Retinal pigment epithelial cell (primary cell): ENCODE measurements at places on chromosomes 2 and 18.

GRCh38 chr2:41321351-41321750 lies 726.5 kb upstream of the PKDCC start:
- no peak for DNase-seq

GRCh38 chr2:184256611-184257010 lies 341.7 kb upstream of the ZNF804A start:
- DNase-seq = peak; percentile 76

DNA sequence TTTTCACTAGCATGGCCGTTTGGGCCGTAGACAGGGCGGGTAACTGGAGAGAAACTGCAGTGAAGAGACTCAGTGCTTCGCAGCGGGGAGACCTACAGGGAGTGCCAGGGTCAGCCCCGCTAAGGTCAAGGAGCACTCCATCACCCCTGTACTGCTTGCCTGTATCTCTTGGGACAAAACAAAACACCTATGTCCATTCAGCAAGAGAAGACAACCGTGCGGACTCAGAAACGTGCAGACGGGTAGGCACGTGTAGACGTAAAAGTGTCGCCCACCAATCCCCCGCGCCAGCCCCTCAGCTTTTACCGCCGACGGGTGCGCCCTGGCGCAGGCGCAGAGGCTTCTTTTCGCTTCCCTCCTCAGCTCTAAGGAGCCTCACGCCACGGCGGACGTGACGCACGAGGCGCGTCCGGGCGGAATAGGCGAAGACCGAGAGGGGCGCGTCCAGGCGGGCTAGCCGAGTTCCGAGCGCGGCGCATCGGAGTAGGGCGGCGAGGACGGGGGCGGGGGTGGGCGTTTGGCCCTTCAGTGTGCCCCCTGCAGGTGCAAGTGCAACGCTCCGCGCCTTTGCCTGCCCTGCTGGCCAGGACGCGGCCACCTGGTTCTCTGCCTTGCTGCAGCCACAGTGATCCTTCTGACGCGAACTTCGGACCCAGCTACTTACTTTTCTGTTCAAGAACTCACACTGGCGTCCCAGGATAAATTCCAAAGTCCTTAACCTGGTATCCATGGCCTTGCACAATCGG lies 3.3 kb upstream of the SOS1 start:
- DNase-seq = peak; percentile 89

- no peak for DNase-seq
Observed at GRCh38 chr2:19769513-19769912, 132.3 kb downstream of the TTC32 start.

DNA sequence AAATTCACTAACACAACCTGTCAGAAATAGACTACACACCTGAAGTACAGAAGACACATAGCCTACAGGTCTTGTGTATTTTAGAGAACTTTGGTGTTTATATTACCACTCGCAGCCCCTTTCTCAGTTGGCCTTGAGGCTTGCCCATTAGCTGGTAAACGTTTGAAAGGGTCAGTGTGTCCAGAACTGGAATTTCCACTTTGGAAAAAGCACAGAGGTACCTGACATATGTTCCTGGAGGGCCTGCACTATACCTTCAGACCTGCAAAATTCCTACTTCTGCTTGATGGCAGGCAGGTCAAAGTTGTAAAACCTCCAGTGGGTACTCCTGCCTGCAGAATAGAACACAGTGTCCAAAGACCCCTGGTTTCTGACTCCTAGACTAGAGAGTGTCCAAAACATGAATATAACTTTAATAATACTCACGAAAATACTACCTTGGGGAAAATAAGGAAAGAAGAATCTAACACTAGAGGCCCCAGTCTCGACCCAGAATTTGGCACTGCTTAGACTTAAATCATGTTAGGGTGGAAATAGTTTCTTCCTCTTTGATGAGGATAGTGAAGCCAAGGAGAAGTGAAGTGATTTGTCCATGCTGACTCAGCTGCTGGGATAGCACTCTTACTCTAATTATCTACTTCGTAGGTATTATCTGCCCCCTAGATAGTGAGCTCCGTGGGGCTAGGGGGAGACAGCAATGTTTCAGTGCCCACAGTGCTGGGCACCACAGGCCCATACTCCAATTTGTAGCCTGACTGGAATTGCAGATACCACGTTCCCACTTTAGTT lies 2.8 kb downstream of the KCTD1 start:
- no peak for DNase-seq

DNA sequence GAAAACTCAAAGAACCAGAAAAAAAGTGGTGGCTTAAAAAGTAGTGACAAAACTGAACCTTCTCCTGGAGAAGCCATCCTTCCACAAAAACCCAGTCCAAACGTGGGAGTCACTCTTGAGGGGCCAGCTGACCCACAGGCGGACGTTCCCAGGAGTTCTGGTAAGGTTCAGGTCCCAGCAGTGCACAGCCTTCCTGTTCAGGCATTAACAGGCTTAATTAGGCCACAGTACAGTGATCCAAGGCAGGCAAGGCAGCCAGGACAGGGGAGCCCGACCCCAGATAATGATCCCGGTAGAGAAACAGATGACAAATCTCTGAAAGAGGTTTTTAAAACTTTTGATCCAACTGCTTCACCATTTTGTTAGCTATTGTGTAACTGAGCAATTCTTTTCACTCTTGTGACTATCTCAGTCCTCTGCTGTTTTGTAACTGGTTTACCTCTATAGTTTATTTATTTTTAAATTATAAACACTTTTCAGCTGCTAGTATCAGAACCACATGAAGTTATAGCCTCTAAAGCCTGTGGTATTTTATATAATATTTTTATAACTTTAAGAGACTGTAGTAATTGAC lies 56.8 kb downstream of the ZC3H6 start:
- DNase-seq = no peak

DNA sequence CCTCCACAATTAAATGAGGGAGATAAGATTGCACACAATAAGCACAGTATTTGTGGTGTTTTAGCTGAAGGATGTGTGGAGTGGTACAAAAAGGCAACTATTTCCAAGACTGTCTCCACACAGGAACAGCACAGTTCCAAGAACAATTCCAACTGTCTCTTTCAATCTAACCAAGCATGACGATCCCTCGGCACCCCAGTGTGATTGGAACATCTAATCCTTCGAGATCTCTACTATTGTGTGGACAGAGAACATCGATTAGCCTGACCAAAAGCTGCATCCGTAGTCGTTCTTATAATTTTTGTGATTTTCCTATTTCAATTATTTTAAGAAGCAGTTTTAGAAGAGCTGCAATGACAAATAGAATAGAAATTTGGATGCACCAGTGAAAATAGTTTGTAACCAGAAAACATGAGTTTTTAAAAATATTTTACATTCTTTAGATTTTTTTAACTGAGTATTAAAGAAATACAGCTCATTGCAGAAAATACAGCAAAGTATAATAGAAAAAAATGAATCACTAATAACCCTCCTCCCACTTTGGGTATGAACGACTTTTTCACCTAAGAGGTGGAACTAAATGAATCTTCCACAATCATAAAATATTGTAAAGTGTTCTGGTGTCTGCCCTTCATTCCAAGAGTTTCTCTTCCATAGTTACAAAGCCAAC lies 76.4 kb upstream of the CABLES1 start:
- DNase-seq = no peak

DNA sequence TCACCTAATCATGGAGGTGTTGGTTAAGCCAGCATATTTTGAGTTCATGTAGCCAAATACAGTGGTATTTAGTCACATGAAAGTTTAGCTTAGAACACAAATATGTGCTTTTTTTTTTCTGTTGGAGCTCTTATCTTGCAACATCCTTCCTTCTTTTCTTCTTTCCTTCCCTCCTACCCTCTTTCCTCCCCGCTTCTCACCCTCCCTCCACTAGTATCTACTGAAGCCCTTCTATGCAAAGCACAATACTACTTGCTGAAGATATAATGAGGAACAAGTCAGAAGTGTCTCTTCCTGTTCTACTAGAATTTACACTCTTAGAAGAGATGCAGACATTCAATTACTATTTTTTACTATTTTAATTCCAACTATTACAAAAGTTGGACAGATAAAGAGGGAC lies 105.0 kb upstream of the ITGA4 start:
- DNase-seq = no peak

DNA sequence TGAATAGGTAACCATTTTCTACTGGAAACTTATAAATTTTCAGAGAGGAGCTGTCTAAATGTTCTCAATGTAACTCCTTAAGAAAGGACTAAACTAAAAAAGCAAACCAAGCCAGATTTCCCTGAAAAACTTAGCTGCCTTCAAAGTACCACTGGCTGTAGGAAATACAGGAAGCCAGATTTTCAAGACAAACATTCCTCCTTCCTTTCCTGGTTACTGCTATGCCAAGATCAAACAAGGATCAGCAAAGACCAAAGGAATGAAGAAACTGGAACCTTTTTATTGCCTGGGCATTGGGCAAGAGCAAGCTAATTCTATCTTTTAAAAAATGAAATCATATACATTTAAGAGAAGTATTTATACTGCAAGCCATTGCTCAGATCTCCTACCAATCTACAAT lies 212.7 kb downstream of the DYM start:
- no peak for DNase-seq

- no peak for DNase-seq
Observed at GRCh38 chr2:13056259-13056843, 339.6 kb downstream of the TRIB2 start.

DNA sequence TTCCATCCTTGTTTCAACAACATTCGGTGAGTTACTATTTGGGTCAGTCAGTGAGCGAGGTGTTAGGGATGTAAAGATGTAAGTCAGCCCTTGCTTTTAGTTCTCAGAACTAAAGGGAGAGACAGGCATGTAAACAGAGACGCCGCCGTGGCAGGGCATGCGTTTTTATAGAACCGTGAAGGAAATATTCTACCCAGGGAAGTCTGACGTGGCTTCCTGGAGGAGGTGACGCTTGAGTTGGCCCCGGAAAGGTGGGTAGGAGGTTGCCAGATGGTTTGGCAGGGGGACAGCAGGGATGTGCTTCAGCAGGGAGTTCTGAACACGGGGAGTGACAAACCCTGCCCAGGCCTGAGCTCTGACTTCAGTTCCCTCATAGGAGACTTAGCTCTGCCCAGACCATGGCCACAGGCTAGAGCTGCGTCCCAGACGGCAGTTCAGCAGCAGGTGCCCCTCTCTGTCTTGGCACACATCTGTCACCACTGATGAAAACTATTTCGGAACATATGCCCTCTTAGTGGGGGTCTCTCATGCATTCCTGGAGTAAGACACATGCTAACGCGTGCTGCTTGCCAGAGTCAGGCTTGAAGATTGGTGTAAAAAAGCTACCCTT lies 23.4 kb upstream of the RPL31 start:
- DNase-seq = no peak

GRCh38 chr2:168222088-168222487 lies 25.3 kb downstream of the STK39 start:
- no peak for DNase-seq

DNA sequence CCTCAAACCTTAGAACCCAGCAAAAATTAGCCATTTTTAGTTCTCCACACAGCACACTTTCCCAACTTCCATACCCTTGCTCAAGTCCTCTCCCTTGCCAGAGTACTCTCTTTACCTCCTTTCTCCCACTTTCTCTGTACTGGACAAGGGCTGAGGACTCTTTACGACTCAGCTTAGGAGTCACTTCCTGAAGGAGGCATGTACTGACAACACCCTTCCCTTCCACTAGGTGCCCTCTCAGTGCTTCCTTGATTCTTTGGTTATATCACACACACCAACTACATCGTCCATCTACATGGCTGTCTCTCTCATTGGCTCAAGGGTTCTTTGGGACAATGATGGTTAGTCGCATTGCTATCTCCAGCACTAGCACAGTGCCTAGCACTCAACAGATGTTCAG lies 5.2 kb upstream of the C18orf63 start:
- DNase-seq = no peak

DNA sequence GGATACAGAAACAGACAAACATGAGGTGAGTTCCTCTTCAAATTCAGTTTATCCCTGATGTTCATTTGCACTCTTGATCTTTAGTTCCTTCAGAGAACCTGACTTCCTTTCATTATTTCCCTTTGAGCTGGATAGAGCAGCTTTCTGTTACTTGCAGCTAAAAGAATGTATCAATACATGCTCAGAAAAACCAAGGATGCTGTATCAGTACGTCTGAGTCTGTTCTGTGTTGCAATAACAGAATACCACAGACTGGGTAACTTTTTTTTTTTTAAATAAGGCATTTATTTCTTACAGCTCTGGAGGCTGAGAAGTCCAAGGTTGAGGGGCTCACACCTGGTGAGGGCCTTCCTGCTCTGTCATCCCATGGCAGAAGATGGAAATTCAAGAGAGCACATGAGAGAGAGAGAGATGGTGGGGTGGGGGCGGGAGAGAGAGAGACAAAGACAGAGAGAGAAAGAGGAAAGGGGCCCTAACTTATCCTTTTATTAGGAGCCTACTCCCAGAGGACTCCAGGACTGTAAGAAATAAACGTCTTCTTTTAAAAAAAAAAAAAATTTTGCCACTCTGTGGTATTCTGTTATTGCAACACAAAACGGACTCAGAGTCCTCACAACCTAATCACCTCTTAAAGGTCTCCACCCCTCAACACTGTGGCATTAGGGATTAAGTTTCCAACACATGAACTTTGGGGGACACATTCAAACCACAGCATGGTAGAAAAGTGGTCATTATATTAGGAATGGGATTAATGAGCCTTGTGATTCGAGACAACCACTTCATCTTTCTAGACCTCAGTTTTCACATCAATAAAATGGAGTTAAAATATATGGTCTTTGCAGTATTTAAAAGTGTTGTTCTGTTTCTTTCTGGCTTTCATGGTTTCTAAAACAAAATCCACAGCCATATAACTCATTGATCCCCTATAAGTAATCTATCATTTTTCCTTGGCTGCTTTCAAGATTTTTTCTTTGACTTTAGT lies 18.4 kb upstream of the SELENOI start:
- DNase-seq = no peak

DNA sequence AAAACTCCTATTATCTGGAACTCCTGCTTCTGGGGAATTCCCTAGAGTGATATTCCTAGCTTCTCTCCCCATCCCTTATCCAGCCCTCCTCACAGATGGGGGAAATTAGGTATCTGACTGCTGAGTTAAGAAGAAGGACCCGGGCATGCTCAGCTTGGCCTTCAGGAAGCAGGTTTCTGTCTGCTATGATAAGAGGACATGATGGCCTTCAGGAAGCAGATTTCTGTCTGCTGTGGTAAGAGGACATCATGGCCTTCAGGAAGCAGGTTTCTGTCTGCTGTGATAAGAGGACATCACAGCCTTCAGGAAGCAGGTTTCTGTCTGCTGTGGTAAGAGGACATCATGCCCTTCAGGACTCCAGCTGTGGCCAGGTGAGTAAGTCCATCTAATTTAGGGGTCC lies 65.2 kb downstream of the PLEKHM3 start:
- DNase-seq = no peak

GRCh38 chr2:198311020-198311419 lies 506.6 kb downstream of the PLCL1 start:
- DNase-seq = no peak

GRCh38 chr2:11967946-11968465 lies 221.6 kb downstream of the LPIN1 start:
- DNase-seq = no peak

- no peak for DNase-seq
Observed at GRCh38 chr2:158953454-158953853, 15.0 kb upstream of the TANC1 start.

DNA sequence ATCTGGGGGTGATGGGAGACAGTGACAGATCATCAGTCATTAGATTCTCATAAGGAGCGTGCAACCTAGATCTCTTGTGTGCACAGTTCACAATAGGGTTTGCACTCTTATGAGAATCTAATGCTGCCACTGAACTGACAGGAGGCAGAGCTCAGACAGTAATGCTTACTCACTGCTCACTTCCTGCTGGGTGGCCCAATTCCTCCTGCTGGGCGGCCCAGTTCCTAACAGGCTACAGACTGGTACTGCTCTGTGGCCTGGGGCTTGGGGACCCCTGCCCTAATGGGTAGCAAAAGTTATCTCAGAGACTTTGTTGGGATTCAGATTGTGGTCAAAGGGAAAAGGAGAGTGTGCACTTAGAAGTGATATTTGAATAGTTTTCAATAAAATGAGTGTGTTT lies 840.1 kb upstream of the ID2 start:
- DNase-seq = no peak
